NCI-H774 (cell line): ENCODE measurements at places on chromosomes 2 and 18.

- no peak for DNase-seq
Observed at GRCh38 chr2:295090-295489, 7.2 kb upstream of the ALKAL2 start.

DNA sequence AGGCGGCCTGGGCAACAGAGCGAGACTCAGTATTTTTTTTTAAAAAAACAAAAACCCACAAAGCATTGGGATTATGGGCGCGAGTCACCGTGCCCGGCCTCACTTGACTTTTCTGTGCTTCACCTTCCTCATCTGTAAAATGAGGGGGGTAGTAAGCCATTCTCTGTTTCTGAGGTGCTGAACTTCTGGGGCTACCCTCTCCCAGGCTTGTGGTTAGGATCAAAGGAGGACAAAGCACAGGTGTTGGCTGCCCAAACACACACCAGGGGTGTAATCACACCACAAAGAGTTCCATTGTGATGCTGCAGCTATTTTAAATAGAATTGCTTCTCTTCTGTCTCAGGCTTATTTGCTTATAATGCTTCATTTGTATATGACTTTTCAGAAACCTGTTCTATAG, 35.8 kb upstream of the INHBB start:
- DNase-seq = no peak

GRCh38 chr18:58275176-58275575, 231.2 kb downstream of the NEDD4L start:
- no peak for DNase-seq

GRCh38 chr2:240204431-240205276, 64.2 kb upstream of the OTOS start:
- no peak for DNase-seq

DNA sequence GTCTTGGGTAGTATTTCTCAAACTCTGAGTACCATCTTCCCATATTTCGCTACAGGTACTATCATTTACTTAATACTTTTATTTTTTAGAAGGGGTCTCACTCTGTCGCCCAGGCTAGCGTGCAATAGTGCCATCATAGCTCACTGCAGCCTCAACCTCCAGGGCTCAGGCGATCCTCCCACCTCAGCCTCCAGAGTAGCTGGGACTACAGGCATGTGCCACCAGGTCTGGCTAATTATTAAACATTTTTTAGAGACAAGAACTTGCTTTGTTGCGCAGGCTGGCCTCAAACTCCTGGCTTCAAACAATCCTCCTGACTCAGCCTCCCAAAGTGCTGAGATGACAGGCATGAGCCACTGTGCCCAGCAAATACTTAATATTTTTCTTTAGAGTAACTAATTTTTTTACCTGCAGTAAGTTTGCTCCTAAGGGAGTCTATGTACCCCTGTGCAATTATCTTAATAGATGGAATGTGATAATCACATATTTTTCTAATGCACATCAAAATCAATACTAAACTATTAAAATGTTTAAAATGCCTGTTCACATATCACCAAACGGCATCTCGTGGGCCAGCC, 100.6 kb upstream of the ST3GAL5 start:
- no peak for DNase-seq

DNA sequence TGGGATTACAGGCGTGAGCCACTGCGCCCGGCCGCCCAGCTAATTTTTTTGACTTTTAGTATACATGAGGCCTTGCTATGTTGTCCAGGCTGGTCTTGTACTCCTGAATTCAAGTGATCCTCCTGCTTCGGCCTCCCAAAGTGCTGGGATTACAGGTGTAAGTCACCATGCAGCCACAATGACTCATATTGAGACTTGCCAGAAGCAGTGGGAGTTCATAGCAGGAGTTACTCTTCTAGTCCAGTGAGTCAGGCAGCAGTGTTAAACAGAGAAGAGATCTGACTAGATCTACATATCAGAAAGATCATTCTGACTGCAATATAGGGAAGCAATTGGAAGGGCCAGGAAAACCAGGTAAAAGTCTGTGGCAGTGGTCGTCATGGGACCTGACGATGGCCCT, 1.5 kb upstream of the FLACC1 start:
- no peak for DNase-seq

DNA sequence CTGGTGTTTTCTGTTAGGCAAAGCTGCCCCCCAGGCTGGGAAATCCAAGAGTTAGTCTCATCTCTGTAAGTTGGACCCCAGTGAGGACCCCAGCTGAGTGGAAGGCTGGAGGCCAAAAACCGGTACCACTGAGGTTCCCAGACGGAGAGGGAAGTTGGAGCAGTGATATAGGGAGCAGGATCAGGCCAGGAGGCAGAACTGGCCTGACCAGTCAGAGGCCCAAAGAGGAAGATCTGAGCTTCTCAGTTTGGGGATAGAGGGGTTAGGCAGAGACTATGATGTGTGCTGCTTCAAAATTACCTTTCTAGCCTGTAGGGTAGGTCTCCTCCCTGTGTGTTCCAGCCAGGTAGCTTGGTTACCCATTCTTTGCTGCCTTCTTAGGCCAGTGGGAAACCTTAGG, 4.6 kb upstream of the RNF181 start:
- no peak for DNase-seq

DNA sequence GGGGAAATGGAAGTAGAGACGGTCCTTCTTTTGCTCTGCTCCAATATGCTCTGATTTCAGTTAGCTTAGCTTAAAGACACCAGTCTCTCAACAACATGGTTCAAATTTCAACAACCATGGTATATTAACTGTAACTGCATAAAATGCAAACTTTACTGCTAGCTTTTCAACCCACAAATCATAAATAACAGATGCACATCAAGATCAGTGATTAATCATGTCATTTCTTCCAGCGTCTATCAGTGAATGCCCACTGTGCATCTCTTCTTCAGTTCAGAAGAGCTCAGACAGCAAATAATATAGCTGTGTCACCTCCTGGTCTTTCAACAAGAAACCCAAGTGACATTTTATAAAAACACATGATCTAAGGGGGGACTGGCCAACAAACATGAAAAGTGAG, 12.6 kb downstream of the PECR start:
- no peak for DNase-seq

- DNase-seq = no peak
Observed at GRCh38 chr2:163667064-163667887, 68.5 kb downstream of the FIGN start.

DNA sequence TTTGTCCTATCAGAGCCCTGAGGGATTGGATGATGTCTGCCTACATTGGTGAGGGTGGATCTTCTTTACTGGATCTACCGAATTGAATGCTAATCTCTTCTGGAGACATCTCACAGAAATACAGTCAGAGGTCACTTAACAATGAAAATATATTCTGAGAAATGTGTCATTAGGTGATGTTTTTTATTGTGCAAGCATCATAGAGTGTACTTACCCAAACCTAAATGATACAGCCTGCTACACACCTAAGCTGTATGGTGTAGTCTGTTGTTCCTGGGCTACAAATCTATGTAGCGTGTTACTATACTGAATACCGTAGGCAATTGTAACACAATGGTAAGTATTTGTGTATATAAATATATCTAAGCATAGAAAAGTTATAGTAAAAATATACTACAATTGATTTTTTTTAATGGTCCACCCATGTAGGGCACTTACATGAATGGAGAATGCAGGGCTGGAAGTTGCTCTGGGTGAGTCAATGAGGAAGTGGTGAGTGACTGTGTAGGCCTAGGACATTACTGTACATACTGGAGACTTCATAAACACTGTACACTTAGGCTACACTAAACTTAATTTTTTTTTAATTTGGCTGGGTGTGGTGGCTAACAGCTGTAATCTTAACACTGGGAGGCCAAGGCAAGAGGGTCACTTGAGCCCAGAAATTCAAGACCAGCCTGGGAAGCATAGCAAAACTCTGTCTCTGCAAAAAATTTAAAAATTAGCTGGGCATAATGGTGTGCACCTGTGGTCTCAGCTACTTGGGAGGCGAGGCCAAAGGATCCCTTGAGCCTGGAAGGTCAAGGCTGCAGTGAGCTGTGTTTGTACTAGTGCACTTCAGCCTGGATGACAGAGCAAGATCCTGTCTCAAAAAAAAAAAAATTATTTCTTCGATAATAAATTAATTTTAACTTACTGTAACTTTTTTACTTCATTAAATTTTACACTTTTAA, 226.3 kb upstream of the UBE2E3 start:
- DNase-seq = no peak

DNA sequence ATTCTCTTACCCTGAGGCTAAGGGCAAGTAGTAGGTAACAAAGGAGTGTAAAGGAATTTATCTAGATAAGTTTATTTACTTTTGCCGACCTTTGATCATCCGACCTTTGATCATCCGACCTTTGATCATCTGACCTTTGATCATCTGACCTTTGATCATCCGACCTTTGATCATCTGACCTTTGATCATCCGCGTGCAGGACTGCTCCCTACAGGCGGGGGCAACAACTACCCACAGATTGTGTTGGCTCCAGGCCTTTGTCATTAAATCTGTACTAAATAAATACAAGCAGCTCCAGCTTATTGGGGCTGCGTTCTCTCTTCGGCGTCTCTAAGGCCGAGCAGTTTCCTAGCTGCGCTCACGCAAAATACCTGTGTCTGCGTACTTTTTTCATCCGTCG, 56.6 kb downstream of the ZNF638 start:
- DNase-seq = no peak

DNA sequence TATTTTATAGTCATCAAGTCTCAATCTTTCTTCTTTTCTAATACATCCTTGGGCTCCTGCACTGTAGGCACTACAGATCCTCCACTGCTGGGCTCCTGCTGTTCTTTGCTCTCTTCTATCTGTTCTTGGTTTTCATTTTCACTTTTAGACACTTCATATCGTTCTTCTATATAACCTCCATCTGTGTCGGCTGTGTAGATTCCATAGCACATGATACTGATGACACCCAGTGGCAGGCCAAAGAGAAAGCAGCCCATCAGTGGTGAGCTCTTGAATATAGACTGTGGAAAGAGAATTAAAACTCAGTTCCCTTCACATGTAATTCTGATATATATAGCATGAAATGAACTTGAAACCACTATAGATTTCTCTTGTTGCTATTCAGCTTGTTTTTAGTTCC, 38.0 kb downstream of the TMX3 start:
- no peak for DNase-seq

DNA sequence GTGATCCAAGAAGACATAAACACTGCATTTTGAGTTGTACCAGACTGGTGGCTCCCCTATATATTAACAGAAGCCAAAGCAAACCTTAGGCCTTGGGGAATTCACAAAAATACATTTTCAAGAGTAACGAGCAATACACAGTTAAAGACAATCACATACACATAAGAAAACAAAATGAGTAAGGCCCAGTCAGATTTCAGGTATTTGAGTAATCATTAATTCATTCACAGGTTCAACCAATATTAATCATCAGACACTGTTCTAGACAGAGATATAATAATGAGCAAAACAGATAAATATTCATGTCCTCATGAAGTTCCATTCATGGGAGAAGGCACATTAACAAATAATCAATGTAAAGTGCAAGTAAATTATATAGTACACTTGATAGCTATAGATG, 9.6 kb downstream of the STPG4 start:
- DNase-seq = no peak

- no peak for DNase-seq
Observed at GRCh38 chr2:120661551-120661950, 74.1 kb upstream of the GLI2 start.

DNA sequence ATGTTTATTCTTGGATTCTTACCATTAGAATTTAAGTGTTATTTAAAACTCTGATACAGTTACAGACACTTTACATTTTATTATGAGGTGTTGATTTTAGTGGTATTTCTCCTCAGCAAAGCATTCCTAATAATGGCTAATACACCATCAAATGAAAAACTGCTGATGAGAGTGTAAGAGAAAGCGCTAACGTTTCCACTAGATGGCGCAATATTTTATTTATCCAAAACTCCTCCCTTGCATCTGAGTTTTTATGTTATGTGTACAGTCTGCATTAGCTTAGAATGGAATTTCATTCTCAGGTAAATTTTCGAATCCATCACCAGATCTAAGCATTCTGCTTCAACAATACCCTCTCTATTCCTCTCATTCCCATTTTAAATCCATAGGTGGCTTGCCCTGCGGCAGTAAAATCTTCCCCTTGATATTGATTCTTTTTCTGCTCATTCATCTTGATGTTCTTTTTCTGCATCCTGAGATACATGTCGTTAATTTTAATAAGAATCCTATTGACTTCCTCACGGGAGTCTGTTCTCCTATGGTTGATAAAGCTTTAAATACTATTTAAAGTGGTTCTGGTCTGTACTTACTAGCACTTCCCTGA, 53.9 kb downstream of the PRKRA start:
- peak; percentile 20 for DNase-seq

DNA sequence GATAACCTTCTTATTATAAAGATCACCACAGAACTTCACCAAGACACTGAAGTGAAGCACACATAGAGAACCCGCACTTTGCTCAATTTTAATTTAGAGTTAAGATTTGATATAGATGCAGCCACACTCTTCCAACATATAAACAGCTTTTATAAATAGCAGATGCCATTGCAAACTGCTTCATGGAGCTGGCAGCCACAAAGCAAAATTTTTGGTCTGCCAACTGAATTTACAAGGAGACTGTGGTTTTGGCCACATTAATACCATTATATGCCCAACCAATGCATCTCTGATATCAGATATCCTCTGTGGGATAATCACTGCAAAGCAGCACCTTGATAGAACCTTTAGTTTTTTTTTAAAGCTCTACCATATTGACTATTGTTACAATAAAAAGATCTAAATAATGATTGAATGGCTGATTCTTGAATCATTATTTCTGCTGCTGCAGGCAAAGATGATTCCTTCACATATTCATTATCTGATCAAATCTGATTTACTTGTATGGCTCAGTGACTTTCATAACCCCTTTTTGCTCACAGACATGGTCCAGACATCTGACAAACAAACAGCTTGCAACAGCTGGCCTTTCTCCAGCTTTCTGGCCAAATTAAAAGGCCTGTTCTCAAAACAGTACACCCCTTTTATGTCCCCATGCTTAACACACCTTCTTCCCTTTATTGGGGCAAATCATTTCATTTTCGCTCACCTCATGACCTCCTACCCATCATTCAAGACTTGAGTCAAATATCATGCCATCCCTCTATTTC, 88.4 kb downstream of the METTL4 start:
- DNase-seq = no peak

- DNase-seq = no peak
Observed at GRCh38 chr2:173523497-173523896, 168.8 kb downstream of the CDCA7 start.

DNA sequence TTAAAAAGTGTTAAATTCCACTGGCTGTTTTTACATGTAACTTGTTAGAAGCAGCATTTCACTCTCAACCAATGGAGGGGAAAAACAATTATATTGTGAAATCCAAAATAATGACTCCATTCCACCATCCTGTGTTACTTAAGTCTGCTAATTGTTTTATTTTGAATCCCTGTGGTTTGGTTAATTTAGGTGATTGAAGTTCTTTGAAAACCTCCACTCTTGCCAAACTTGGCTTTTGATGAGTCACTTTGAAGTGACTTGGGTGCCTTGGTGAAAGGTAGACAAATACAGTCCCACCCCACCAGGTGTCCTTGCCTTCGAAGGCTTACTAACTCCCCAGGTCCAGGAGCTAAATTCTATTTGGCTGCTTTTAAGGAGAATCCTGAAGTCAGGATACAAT, 1303.8 kb upstream of the NRXN1 start:
- DNase-seq = no peak

DNA sequence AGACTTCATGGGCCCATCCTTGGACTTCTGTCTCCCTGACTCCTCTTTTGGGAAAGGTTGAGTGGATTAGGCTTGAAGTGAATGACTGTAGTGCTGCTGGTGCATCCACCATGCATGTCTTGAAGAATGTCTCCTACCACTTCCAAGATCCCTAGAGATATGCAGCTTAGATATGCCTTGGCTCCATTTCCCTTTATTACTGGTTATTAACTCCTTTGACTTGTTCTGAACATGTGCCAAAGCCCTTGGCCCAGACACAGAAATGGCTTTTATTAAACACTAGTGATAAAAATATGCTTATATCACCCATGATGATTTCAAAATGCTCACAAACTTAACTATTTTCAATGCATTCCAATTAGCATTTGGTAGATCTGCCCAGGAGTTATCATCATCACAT, 90.0 kb upstream of the SLC14A2 start:
- no peak for DNase-seq
